ENCODE measurements at places on chromosomes 6 and 20. TPM values are rescaled to one million over a fixed set of nuclear protein-coding genes. Genes with fewer than 3 reads are reported as not detected.

Gene COL11A2
- 1.5 TPM for total RNA-seq

Gene TNNC2
- total RNA-seq, result 0.51 TPM

Gene CDSN
- total RNA-seq, result not detected

DNA sequence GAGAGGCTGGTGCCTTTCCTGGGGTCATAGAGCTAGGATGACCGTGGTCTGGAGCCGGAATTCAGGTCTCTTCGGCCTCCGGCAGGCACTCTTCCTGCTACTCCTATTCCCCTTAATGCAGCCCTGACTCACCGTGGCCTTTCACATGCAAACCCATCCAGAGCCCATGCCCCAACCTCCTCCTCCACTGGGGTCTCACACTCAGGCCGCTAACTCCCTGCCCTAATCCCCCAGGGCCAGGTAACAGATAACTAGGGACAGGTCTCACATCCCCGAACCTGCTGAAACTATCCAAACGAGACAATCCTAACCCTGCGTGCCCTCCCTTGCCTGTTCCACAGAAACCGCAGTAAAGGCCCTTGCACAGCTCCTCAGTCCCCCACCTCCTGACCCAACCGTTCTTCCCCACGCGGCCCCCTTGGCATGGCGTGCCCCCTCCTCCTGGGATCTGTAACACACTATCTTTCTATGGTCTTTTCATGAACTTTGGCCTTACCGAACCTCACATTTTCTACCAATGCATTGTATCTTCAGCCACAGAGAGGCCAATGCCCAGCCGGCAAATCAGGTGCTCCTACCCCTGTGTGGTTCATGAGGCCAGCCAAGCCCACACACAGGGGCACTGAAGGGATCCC lies 245.4 kb upstream of the EXOC2 start:
- no peaks in the 10 kb centered on the region for H3K4me1 ChIP-seq
- no peaks in the 10 kb centered on the region for H3K27me3 ChIP-seq
- H3K27ac ChIP-seq, result no peak overlapping the region
- H3K36me3 ChIP-seq, result no peaks in the 10 kb centered on the region
- no peak overlapping the region for H3K4me3 ChIP-seq

DNA sequence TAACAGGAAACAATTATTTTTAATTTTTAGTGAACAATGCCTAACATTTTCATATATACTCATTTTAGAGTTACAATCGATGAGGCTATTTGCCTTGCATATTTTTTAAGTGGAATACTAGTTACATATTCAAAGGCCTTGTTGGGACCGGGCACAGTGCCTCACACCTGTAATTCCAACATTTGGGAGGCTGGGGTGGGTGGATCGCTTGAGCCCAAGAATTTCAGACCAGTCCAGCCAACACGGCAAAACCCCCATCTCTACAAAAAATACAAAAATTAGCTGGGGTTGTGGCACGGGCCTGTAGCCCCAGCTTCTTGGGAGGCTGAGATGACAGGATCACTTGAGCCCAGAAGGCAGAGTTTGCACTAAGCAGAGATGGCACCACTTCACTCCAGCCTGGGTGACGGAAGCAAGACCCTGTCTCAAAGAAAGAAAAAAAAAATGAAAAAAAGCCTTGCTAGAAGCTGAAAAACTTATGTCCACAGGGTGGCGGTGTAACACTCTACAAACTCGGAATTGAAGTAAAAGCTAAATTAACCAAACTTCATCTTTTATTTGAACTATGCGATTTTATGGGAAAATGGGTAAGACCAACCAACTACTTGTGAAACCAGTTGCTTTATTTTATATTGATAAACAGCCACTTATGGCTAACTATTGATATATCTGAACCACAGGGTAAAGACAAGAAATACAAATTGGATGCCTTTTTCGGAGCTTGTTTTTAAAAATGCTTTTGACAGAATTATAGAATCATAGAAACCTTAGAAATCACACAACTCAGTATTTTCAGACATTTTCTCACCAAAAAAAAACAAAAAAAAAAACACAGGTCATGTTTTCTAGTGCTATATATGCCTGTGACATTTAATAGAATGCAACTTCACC lies 24.1 kb upstream of the ROS1 start:
- no peak overlapping the region for H3K27ac ChIP-seq
- no peak for DNase-seq
- H3K36me3 ChIP-seq, result no peaks in the 10 kb centered on the region

- H3K4me3 ChIP-seq, result no peak overlapping the region
- H3K4me1 ChIP-seq, result no peaks in the 10 kb centered on the region
- H3K27ac ChIP-seq, result no peak overlapping the region
- no peak for DNase-seq
- no peaks in the 10 kb centered on the region for H3K27me3 ChIP-seq
Measured at GRCh38 chr6:22145376-22145775, 151.5 kb downstream of the PRL start.

DNA sequence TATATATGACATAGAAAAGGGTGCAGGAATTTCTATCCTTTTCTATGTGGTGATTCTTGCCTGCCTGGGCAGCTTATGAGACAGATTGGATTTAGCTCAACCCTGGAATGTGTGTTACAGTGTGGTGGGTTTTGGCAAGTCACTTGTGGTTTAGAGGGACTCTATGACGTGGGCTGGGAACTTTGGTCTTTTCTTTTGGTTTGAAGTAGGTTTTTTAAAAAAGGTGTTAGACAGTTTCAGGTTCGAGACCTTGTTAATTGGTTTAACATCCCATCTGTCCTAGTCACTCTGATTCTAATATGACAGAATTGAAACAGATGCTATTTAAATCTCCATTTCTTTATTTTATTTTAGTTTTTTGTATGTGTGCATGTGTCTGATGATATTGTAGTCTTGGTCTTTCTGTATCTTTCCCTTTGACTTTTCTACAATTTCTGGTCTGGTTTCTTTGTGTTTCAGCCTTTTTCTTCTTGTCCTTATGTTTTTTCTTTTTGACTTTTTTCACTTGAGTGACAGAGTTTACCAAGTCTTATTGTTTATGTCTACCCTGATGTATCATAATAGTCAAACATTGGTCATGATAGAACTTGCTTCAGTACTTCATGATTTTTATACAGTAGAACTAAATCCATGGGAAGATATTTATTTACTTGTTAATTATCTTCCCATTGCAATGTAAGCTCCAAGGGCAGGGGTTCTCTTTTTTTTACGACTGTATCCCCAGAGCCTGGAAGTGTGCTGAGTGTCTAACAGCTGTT lies 174.3 kb downstream of the CDKAL1 start:
- no peak for DNase-seq
- no peaks in the 10 kb centered on the region for H3K27me3 ChIP-seq
- H3K36me3 ChIP-seq, result no peaks in the 10 kb centered on the region
- H3K4me1 ChIP-seq, result no peaks in the 10 kb centered on the region
